ENCODE measurements at places on chromosomes 12 and 14.

DNA sequence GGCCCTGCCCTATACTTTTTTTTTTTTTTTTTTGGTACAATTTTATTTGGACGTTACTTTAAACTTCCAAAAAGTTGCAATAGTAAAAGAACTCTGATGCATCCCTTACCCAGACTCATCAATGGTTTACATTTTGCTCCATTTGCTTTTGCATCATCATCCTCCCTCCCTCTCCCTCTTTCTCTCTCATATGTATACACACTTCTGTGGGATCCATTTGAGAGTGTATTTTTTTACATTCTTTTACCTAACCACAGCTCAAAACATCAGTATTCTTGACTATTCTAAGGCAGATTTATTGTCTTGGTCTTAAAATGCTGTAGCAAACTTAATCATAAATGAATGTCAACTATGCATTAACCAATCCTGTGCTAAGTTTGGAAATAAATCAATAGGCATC is 111.6 kb downstream of the PRICKLE1 start:
- DNase-seq = no peak

- no peak for DNase-seq
Observed at GRCh38 chr14:80233470-80234089, 22.3 kb upstream of the DIO2 start.

DNA sequence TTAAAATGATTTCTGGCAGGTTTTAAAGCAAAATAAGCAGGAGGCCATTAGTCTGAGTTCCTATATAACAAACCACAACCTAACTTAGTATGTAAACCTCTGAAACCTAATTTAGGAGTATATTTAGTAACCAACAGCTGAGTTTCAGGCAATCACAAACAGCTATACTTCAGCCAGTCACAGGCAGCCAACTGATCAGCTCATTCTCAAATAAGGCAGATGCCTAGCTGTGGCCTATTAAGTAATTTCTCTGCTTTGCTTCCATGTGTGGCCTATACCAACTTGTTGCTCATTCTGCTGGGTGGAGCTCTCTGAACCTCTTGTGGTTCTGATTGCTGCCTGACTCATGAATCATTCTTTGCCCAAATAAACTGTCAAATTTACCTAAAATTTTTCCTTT is 408.9 kb upstream of the FBXO33 start:
- DNase-seq = no peak

- no peak for DNase-seq
Observed at GRCh38 chr12:132886529-132887477, 602 bp downstream of the CHFR start.

DNA sequence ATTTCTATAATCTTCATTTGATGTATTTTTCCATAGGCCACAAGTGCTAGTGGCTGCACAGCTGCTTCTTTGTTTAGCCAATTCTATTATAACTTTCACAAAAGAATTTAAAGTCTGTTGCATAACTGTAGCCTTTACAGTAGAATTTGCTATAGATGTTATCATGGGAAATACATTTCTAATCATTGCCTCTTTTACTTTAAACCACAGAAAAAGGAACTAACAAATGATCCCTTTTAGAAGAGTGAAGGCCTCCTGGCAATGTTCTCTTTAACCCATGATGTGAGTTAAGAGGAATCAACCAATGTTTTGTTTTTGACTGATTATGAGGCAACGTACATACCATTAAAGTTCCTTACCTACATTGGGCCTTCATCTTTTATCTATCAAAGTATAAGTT is 68.8 kb downstream of the RPL10L start:
- DNase-seq = no peak

DNA sequence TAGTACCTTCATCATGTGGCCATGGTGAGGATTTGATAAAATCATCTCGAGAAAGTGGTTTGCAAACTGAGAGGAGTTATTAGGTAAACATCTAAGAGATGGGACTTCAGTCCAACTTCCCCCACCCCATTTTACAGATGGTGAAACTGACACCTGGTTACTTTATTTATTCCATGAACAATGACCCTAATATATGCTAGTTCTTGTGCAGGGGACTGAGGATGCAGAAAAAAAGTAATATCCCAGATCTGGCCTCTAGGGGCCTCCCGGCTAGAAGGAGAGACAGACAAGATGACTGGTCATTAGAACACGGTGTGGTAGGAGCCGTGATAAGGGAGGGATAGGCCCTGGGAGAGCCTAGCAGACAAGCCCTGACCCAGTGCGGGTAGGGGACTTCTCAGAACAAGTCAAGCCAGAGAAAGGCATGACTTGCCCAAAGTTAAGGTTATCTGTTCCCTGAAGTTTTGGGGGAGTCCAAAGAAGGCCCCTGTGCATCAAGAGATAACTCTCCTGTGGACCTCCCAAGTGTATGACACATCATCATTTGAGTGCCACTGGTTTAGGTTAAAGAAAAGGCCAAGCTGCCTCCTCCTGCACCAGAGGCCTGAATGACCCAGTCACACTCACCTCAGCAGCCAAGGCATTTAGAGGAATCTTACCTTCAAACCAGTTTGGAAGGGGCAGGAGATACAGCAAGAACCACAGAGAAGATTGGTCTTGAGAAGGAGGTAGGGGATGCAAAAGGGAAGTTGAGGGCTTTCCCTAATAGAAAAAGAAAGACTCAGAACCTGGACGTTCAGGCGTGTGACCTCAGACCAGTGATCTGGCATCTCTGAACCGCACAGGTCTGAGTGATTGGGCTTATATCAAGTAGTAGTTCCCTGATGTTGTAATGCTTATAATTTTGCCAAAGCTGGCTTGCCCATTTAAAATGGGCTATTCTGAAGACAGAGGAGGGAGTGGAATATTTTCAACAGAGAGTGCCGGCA is 1.6 kb downstream of the CMKLR1 start:
- no peak for DNase-seq

DNA sequence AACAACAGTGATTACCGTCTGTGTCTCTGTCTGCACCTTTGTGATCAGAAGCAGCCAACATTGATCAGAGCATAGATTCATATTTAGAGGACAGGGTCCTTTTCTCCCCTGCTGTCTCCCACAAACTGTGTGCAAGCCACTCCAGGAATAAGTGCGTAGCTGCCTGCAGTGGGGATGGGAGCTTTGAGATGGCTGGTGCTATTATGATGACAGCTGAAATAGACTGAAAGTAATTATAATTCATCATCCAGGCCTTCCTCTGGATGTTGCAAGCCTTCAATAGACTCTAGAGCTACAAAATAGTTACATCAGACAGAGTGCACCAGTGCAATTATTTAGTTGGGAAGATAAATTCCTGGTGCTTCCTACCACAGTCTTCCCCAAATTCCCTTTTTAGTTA is 68.1 kb downstream of the BORCS5 start:
- no peak for DNase-seq

DNA sequence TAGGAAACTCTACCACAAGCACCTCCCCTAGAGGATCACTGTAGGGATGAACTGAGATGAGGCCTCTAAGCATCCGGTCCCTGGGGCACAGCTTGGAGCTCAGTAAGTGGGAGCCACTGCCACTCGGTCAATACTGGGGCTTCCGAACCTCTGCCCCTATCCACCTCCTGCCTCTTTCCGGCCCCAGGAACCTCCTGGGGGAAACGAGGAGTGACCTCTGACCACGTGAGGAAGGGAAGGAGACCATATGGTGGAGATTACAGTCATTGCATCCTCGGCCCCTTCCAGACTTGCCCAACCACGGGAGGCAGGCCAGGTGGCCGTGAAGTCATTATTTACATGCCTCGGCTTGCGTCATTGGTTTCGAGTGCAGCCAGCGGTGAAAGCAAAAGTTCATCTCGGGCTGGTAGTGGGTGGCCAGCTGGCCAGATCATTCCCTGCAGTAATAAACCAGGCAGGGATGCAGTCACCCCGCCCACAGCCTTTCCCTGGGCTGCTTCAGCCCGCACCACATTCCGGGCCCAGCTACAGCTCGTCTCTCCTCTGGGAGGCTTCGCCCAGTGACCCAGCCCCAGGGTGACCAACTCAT is 65.4 kb downstream of the C14orf132 start:
- DNase-seq = no peak

GRCh38 chr12:92472201-92472600 is 230.6 kb upstream of the PLEKHG7 start:
- DNase-seq = no peak
